RWPE2 (cell line): ENCODE measurements at places on chromosomes 16 and 17.

GRCh38 chr17:39212195-39212810 lies 12.2 kb downstream of the RPL19 start:
- H3K4me1 ChIP-seq, result peaks cover 4% of the 10 kb centered on the region
- H3K4me3 ChIP-seq, result no peak overlapping the region
- H3K27me3 ChIP-seq, result no peaks in the 10 kb centered on the region
- no peak for DNase-seq

- peak; percentile 19 for DNase-seq
- H3K27ac ChIP-seq, result no peak overlapping the region
- no peaks in the 10 kb centered on the region for H3K36me3 ChIP-seq
- no peak overlapping the region for H3K4me3 ChIP-seq
- H3K4me1 ChIP-seq, result peaks cover 11% of the 10 kb centered on the region
- H3K27me3 ChIP-seq, result no peaks in the 10 kb centered on the region
These were observed 139.4 kb downstream of the ZFHX3 start for GRCh38 chr16:72908362-72909167.

DNA sequence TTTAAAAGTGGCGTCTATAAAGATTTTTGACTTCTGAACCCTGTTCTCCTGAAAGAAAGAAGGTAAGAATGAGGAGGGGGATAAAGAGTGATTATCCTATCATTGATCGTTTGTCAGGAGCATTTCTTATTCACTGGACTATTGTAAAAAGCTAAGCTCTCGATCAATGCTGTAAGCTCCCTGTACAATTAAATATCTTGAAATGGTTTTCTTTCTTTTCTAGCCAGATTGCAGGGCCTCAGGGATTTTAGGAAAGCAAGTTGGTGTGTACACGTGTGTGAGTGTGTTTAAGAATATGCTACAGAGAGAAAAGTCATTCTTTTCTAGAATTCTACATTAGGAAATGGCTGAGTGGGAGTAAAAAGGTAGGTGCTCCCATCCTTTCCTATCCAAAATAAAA lies 154.5 kb downstream of the AATF start:
- H3K4me1 ChIP-seq, result no peaks in the 10 kb centered on the region
- peaks cover 61% of the 10 kb centered on the region for H3K36me3 ChIP-seq
- no peak for DNase-seq
- H3K27ac ChIP-seq, result no peak overlapping the region

GRCh38 chr16:17364319-17365210 lies 106.2 kb downstream of the XYLT1 start:
- H3K27ac ChIP-seq, result peak overlapping the region; percentile 30
- no peak overlapping the region for H3K4me3 ChIP-seq
- DNase-seq, result no peak
- H3K27me3 ChIP-seq, result no peaks in the 10 kb centered on the region
- H3K4me1 ChIP-seq, result peaks cover 25% of the 10 kb centered on the region
- H3K36me3 ChIP-seq, result no peaks in the 10 kb centered on the region

DNA sequence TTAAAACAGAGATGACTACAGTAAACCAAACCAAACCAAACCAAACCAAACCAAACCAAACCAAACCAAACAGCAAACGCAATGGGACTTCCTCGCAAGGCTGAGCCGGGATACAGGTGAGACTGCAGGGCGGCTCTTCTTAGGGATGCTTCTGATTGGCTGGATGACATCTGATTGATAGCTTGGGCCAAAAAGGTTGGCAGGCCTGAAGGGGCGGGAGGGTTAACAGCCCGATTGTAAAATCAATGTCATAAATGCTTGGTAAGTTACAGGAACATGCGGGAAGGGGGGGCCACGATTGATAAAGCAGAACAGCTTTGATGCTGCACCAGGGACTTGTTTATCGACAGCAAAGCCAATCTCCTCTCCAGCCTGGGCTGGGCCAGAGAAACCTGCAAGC lies 86.1 kb downstream of the ZFHX3 start:
- peaks cover 20% of the 10 kb centered on the region; the same call in 1 of the 2 replicates for H3K36me3 ChIP-seq
- no peak for DNase-seq
- H3K27ac ChIP-seq, result no peak overlapping the region
- H3K27me3 ChIP-seq, result no peaks in the 10 kb centered on the region
- H3K4me3 ChIP-seq, result no peak overlapping the region

DNA sequence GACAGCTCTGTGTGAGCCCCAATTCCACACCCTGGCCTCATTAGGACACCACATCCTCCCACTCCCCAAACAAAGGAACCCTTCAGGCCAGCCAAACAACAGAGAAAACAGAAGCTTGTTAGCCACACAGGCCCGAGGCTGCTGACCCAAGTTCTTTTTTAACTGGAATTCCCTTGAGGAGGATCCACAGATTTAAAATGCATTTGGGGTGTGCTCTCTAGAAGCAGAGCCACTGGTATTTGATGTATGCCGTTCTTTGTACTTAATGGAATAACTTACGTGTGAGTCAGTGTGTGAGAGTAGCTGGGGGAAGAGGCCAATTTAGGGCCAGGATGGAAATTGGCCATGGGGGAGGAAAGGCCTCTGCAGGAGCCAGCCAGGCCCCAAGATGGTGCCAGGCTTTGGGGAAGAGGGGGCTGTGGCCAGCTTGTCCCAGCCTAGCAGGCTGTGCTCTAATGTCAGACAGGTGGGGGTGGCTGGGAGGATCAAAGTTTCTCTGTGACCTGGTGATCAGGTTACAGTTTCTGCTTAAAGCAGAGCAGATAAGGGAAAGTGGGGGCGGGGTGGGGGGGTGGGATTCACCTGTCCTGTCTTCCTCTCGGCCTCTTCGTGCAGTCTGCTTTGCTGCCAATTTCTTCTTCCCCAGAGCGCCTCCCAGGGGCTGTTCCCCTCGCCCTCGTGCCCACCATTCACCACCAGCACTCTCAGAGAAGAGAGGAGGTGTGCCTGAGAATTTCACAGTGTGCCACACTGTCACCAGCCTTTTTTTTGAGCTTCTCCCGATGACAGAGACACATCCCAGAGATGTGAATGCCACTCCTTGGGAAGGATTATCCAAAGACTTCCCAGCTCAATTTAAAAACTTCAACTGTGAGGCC lies 50.8 kb downstream of the TOM1L2 start:
- no peaks in the 10 kb centered on the region for H3K36me3 ChIP-seq
- no peak for DNase-seq
- H3K4me1 ChIP-seq, result peaks cover 50% of the 10 kb centered on the region
- H3K27ac ChIP-seq, result peak overlapping the region; percentile 98
- no peak overlapping the region for H3K4me3 ChIP-seq

DNA sequence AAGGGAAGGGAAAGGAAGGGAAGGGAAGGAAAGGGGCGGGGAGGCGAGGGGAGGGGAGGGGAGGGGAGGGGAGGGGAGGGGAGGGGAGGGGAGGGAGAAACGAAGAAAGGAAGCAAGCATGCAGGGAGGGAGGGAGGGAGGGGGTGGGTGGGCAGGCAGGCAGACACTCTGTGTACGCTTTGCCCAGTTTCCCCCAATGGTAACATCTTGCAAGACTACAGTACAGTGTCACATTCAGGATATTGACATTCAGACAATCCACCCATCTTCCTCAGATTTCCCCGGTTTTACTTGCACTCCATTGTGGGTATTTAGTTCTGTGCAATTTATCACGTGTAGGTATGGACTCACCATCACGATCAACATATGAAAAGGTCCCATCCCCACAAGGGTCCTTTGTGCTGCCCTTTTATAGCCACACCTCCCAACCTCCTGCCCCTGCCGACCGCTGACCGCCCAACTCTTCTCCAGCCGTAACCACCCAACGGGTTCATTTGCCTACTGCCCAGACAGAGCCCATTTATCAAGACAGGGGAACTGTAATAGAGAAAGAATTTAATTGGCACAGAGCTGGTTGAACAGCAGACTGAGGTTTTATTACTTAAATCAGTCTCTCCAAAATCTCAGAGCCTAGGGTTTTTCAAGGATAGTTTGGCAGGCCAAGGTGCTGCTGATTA lies 91.4 kb upstream of the FA2H start:
- no peak for DNase-seq
- H3K4me1 ChIP-seq, result peaks cover 20% of the 10 kb centered on the region
- no peaks in the 10 kb centered on the region for H3K36me3 ChIP-seq
- H3K27ac ChIP-seq, result no peak overlapping the region
- H3K4me3 ChIP-seq, result no peak overlapping the region

- H3K4me1 ChIP-seq, result peaks cover 5% of the 10 kb centered on the region
- H3K27ac ChIP-seq, result no peak overlapping the region
- H3K27me3 ChIP-seq, result no peaks in the 10 kb centered on the region
- DNase-seq, result no peak
- no peak overlapping the region for H3K4me3 ChIP-seq
- H3K36me3 ChIP-seq, result no peaks in the 10 kb centered on the region
These were observed 362.4 kb downstream of the SLC39A11 start for GRCh38 chr17:72730077-72730476.

GRCh38 chr17:32287804-32288511 lies 22.3 kb downstream of the RHBDL3 start:
- no peak overlapping the region for H3K4me3 ChIP-seq
- no peaks in the 10 kb centered on the region for H3K4me1 ChIP-seq
- H3K27ac ChIP-seq, result no peak overlapping the region
- no peaks in the 10 kb centered on the region for H3K36me3 ChIP-seq
- H3K27me3 ChIP-seq, result no peaks in the 10 kb centered on the region

DNA sequence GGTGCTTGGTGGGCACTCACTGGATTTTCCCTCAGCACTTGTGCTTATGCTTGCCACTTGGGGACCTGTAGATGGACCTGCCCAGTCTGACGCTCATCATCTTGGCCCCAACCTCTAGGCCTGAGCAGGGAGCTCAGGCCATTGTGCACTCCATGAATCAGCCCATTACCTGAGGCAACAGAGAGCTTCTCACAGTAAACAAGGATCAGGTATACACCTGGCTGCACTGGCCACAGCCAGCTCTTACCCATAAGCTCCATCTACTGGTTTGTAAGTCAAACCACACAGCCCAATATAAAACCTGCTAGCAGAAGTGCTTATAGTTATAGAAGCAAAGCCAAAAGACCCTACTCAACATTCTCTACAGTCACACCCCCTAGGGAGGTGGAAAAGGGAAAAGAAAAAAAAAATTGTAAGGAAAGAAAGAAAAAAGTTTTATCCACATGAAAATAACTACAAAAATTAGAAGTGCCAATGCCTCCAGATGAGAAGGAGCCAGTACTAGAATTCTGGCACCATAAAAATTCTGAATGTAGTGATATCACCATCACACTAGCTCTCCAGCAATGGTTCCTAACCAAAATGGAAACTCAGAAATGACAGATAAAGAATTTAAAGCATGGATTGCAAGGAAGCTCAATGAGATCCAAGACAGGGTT lies 87.8 kb upstream of the CDH5 start:
- no peak for DNase-seq
- no peaks in the 10 kb centered on the region for H3K36me3 ChIP-seq
- H3K27ac ChIP-seq, result peak overlapping the region; percentile 87
- no peaks in the 10 kb centered on the region for H3K27me3 ChIP-seq
- H3K4me3 ChIP-seq, result no peak overlapping the region
- H3K4me1 ChIP-seq, result peaks cover 17% of the 10 kb centered on the region

- peaks cover 18% of the 10 kb centered on the region for H3K27me3 ChIP-seq
- DNase-seq, result no peak
- no peaks in the 10 kb centered on the region for H3K4me1 ChIP-seq
- no peak overlapping the region for H3K27ac ChIP-seq
- no peaks in the 10 kb centered on the region for H3K36me3 ChIP-seq
- H3K4me3 ChIP-seq, result no peak overlapping the region
These were observed 91.5 kb upstream of the CDH13 start for GRCh38 chr16:82535262-82535661.

GRCh38 chr17:66369830-66370229 lies 67.4 kb downstream of the PRKCA start:
- H3K4me1 ChIP-seq, result no peaks in the 10 kb centered on the region
- DNase-seq, result no peak
- H3K36me3 ChIP-seq, result no peaks in the 10 kb centered on the region
- H3K4me3 ChIP-seq, result no peak overlapping the region
- no peak overlapping the region for H3K27ac ChIP-seq

DNA sequence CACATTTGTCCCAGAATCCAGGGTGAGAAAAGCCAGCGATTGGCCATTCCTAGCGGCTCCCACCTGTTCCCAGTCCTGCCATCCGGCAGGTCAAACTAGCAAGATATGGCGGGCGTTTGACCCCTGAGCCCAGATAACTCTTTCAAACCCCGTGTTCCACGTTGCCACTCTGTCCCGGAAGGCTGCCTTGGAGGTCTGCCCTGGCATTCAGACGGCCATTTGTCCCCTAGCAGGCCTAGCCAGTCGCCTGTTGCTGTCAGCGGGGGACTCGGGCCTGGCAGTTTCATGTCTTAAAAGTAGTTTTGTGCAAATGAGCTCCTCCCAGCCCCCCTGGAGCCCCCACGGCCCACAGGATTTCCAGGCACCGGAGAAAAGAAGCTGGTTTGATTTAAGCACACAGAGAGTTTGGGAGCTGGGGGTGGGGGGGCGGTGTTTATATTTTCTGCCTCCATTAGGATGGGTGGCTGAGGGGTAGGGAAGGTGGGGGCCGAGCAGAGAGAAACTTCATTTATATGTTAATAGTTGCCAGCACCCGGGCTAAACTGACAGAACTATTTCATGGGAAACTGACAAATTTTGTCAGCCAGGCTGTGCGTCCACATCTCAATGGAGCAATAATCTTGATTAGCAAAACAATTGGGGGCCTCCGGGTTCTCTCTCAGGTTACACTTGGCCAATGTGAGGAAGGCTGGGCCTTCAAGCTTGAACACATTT lies 240.9 kb upstream of the SALL1 start:
- no peaks in the 10 kb centered on the region for H3K27me3 ChIP-seq
- no peak for DNase-seq
- H3K4me1 ChIP-seq, result peaks cover 4% of the 10 kb centered on the region

- H3K27me3 ChIP-seq, result no peaks in the 10 kb centered on the region
- H3K27ac ChIP-seq, result no peak overlapping the region
- H3K4me3 ChIP-seq, result no peak overlapping the region
- peaks cover 3% of the 10 kb centered on the region for H3K4me1 ChIP-seq
- peaks cover 54% of the 10 kb centered on the region for H3K36me3 ChIP-seq
- DNase-seq, result no peak
These were observed 19.9 kb upstream of the RAB11FIP4 start for GRCh38 chr17:31371511-31372097.

- peaks cover 2% of the 10 kb centered on the region for H3K4me1 ChIP-seq
- H3K4me3 ChIP-seq, result no peak overlapping the region
- H3K36me3 ChIP-seq, result no peaks in the 10 kb centered on the region
- H3K27me3 ChIP-seq, result no peaks in the 10 kb centered on the region
- no peak for DNase-seq
- H3K27ac ChIP-seq, result no peak overlapping the region
These were observed 17.7 kb upstream of the TOM1L1 start for GRCh38 chr17:54882950-54883349.

GRCh38 chr17:58316260-58316960 lies 12.2 kb downstream of the TSPOAP1 start:
- no peaks in the 10 kb centered on the region for H3K36me3 ChIP-seq
- DNase-seq, result peak; percentile 41
- H3K4me3 ChIP-seq, result no peak overlapping the region
- no peaks in the 10 kb centered on the region for H3K4me1 ChIP-seq
- no peak overlapping the region for H3K27ac ChIP-seq

GRCh38 chr17:63452962-63453551 lies 7.0 kb upstream of the CYB561 start:
- H3K36me3 ChIP-seq, result no peaks in the 10 kb centered on the region
- no peak overlapping the region for H3K4me3 ChIP-seq
- H3K27me3 ChIP-seq, result no peaks in the 10 kb centered on the region
- no peak overlapping the region for H3K27ac ChIP-seq
